ENCODE measurements at places on chromosomes 3 and 15. TPM values are rescaled to one million over a fixed set of nuclear protein-coding genes. Genes with fewer than 3 reads are reported as not detected.

- H3K27me3 ChIP-seq: no peaks in the 10 kb centered on the region
- no peak overlapping the region for H3K27ac ChIP-seq
- H3K4me1 ChIP-seq: no peaks in the 10 kb centered on the region
- DNase-seq: no peak
These were observed 103.1 kb upstream of the CCDC39 start for GRCh38 chr3:180782195-180782984.

DNA sequence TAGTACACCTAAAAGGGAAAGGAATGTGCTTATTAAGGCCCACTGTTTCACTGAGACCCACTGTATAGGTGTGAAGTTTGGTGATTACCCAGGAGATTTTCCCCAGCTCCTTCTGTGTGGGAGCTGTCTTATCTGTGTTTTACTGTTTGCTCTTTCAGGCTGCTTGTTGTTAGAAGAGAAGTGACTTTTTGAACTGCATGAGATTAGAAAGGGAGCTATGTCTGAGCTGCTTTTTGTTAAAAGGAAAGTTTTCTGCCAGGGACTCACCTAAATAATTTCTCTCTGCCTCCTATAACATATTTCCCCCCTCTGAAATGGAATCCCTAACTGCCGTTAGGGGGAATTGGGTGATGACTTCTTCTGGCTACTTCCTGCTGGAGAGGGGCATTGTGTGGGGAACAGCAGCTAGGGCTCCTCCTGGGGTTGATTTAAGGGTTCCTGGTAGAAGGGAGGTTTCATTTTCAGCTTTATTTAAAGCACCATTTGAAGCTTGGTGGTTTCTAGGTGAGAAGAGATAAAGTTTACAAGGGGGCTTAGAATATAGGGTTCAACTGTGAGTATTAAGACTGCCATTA is 77.1 kb upstream of the ATP11B start:
- no peaks in the 10 kb centered on the region for H3K36me3 ChIP-seq
- DNase-seq: no peak
- no peaks in the 10 kb centered on the region for H3K27me3 ChIP-seq
- no peaks in the 10 kb centered on the region for H3K4me1 ChIP-seq

GRCh38 chr3:37499061-37499785 is 324.8 kb upstream of the LRRFIP2 start:
- H3K4me1 ChIP-seq: no peaks in the 10 kb centered on the region
- no peak for DNase-seq
- no peaks in the 10 kb centered on the region for H3K36me3 ChIP-seq
- no peak overlapping the region for H3K4me3 ChIP-seq
- H3K27me3 ChIP-seq: no peaks in the 10 kb centered on the region

GRCh38 chr3:193868590-193868989 is 267.4 kb upstream of the HES1 start:
- H3K36me3 ChIP-seq: no peaks in the 10 kb centered on the region
- H3K27me3 ChIP-seq: no peaks in the 10 kb centered on the region
- no peak for DNase-seq
- H3K4me3 ChIP-seq: no peak overlapping the region
- no peaks in the 10 kb centered on the region for H3K4me1 ChIP-seq

DNA sequence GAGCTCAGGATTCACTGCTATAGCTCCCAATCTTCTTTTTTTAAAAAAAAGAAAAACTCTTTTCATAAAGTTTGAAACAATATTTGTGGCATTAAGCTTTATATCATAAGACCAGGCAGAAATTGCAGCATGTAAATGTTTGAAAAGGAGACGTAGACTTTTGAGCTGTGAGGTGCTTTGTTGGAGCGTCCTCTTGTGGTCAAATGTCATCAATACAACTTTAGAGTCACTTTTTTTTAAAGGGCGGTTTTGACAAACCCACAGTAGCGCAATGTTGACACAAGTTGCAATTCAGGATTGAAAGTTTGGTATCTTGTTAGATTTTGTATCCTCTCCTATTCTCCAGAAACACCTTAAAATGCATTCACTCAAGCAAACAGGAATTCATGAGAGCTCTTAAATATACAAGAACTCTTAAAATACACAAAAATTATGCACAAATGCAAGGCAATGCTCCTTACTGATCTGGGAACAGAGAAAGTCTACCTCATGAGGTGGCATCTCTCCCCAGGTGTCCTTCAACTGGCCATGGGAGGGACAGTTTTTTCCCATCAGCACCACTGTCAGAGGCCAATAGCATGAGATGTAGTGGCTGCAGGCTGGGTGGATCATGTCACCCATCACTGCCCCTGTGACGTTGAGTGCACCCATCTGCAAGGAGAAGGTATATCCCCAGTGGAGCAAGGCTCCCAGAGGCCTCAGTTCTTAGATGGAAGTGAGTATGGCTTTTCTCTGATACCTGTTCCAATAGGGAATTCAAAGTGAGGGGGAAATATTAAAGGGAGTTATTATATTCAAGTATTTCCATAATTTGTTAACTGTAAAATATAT is 70.7 kb downstream of the ANXA2 start:
- H3K4me1 ChIP-seq: no peaks in the 10 kb centered on the region
- DNase-seq: no peak
- no peaks in the 10 kb centered on the region for H3K27me3 ChIP-seq
- no peak overlapping the region for H3K4me3 ChIP-seq
- H3K27ac ChIP-seq: no peak overlapping the region
- H3K36me3 ChIP-seq: no peaks in the 10 kb centered on the region

DNA sequence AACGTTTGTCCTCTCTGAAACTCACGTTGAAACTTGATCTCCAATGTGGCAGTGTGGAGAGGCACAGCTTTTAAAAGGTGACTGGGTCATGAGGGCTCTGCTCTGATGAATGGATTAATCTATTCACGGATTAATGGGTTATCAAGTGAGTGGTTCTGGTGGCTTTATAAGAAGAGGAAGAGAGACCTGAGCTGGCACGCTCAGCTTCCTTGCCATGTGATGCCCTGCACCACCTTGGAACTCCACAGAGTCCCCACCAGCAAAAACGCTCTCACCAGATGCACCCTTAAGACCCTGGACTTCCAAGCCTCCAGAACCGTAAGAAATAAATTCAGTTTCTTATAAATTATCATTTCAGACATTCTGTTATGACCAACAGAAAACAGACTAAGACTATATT is 2.6 kb downstream of the PPP1R2 start:
- no peak overlapping the region for H3K27ac ChIP-seq
- no peaks in the 10 kb centered on the region for H3K27me3 ChIP-seq
- DNase-seq: no peak

DNA sequence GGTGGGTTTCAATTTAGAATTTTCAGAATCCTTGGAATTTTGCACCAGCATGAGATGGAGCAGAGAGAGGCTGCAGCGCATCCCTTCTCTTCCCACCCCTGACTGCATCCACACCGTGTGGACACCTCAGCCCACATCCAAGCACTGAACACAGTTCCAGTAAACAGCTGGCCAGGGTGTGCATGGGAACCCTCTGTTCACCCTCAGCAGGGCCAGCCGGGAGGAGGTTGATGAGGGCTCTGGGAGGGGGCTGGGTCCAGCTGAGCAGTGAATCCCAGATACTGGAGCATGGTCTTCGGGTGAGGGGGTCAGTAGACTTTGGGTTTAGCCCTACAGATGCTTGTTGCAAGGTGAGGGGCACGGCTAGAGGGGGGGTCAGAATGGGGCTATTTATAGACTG is 85.8 kb downstream of the RPLP1 start:
- no peak overlapping the region for H3K4me3 ChIP-seq
- H3K4me1 ChIP-seq: no peaks in the 10 kb centered on the region
- no peaks in the 10 kb centered on the region for H3K36me3 ChIP-seq
- DNase-seq: no peak
- no peak overlapping the region for H3K27ac ChIP-seq

GRCh38 chr3:113227146-113227545 is 15.8 kb downstream of the BOC start:
- no peak overlapping the region for H3K4me3 ChIP-seq
- DNase-seq: no peak
- peak overlapping the region; percentile 11 for H3K27ac ChIP-seq
- H3K27me3 ChIP-seq: no peaks in the 10 kb centered on the region

Gene KCNAB1
- 12.8 TPM for total RNA-seq

DNA sequence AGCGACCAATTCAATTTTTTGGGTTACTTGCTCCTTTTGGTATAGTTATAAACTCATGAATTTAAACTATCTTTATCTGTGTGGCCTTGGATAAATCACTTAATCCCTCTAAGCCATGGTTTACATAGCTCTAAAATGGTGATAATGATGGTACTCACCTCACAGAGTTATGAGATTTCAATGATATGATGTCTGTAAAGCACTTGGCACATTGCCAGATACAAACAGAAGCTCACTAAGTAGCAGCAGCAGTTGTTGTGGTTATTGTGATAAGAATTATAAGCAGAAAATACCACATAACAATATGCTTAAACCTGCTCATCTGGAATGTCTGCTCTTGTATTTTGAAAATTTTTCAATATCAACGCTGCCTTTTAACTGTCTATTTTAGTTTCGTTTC is 185.1 kb upstream of the SNTN start:
- no peak overlapping the region for H3K4me3 ChIP-seq
- no peak overlapping the region for H3K27ac ChIP-seq
- H3K4me1 ChIP-seq: no peaks in the 10 kb centered on the region

- H3K36me3 ChIP-seq: no peaks in the 10 kb centered on the region
- no peak overlapping the region for H3K27ac ChIP-seq
- no peak overlapping the region for H3K4me3 ChIP-seq
- DNase-seq: no peak
These were observed 308.9 kb upstream of the TMCO5A start for GRCh38 chr15:37625576-37625975.

Gene PTPRG
- 43.5 TPM for total RNA-seq

Gene CELF6
- 6.8 TPM for total RNA-seq

Gene HDDC3
- 0.59 TPM for total RNA-seq

Gene GOLGA6L4
- total RNA-seq: 3.1 TPM

GRCh38 chr15:83955806-83956265 is 279.7 kb upstream of the GOLGA6L4 start:
- no peak overlapping the region for H3K27ac ChIP-seq
- H3K4me1 ChIP-seq: no peaks in the 10 kb centered on the region
- H3K36me3 ChIP-seq: no peaks in the 10 kb centered on the region
- H3K4me3 ChIP-seq: no peak overlapping the region
- DNase-seq: no peak
- no peaks in the 10 kb centered on the region for H3K27me3 ChIP-seq

DNA sequence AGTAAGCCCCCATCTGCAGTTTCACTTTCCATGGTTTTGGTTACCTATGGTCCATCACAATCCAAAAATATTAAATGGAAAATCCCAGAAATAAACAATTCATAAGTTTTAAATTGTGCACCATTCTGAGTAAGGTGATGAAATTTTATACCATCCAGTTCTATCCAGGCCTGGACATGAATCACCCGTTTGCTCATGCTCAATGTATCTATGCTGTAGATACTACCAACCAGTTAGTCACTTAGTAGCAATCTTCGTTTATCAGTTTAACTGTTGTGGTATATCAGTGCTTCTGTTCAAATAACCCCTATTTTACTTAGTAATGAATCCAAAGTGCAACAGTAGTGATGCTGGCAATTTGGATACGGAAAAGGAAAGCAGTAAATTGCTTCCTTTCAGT is 381.9 kb upstream of the AGTR1 start:
- no peaks in the 10 kb centered on the region for H3K36me3 ChIP-seq
- H3K4me1 ChIP-seq: no peaks in the 10 kb centered on the region
- H3K27ac ChIP-seq: no peak overlapping the region
- H3K27me3 ChIP-seq: no peaks in the 10 kb centered on the region
- DNase-seq: no peak
- H3K4me3 ChIP-seq: no peak overlapping the region

Gene IGF2BP2
- total RNA-seq: 2.9 TPM

- peak; percentile 41 for DNase-seq
- H3K4me1 ChIP-seq: peaks cover 12% of the 10 kb centered on the region
- H3K27ac ChIP-seq: peak overlapping the region; percentile 94
- H3K36me3 ChIP-seq: no peaks in the 10 kb centered on the region
- H3K27me3 ChIP-seq: no peaks in the 10 kb centered on the region
These were observed 1.4 kb downstream of the FURIN start for GRCh38 chr15:90869601-90870353.

Measured in uterus (tissue), 4 donors.